ENCODE measurements at places on chromosomes 3 and 15. TPM values are rescaled to one million over a fixed set of nuclear protein-coding genes. Genes with fewer than 3 reads are reported as not detected.

DNA sequence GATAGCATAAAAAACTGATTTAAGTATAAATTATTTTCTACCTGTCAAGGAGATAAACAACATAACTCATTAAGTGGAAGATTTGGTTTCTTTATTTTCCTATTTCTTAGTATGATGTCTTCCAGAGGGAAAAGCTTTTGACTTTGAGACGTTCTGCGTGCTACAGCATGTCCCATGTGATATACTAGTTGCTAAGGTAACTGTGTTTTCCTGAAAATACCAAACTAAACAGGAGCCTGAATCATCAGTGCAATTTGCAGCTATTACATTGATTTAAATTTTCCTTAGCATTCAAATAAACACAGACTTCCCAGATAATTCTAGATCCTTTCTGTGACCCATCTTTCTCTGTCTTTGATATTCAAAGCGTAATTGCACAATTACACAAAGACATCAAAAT, 117.7 kb upstream of the P2RY1 start:
- no peak for DNase-seq

- DNase-seq: no peak
Measured at GRCh38 chr3:139187154-139187553, 142.5 kb upstream of the PRR23C start.

- no peak for DNase-seq
Measured at GRCh38 chr15:75884041-75884440, 19.6 kb upstream of the FBXO22 start.

- no peak for DNase-seq
Measured at GRCh38 chr3:83567935-83568334, 1390.9 kb upstream of the CADM2 start.

DNA sequence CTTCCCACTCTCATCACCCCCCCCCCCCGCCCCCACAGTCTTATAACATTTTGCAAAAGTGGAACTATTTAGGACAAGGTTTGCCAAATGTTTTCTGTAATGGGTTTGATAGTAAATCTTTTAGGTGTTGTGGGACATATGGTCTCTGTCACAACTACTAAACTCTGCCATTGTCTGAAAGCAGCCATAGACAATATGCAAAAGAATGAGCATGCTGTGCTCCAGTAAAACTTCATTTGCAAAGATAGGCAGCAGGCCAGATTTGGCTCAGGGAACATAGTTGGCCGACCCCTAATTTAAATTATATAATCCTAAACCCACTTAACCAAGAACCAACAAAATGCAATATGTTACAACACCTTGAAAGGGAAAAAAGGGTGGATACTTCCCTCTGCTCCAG, 46.4 kb downstream of the TIPARP start:
- DNase-seq: no peak

The GPR171 gene
- 0.58 TPM for total RNA-seq

The CADPS gene
- 1.0 TPM for total RNA-seq

The CKMT1A gene
- not detected for total RNA-seq

The PRTG gene
- 0.42 TPM for total RNA-seq

The COL7A1 gene
- total RNA-seq: 1.2 TPM

The PLS1 gene
- 1.7 TPM for total RNA-seq

The SLC15A2 gene
- total RNA-seq: 0.99 TPM

Data from esophagus muscularis mucosa (tissue), 4 donors.